ENCODE measurements at places on chromosomes 12 and 14. TPM values are rescaled to one million over a fixed set of nuclear protein-coding genes. Genes with fewer than 3 reads are reported as not detected.

Gene HOXC4
- 0.99 TPM for total RNA-seq

Gene SLC25A21
- total RNA-seq, result 0.47 TPM

GRCh38 chr14:102511538-102511937 is 2.0 kb upstream of the ANKRD9 start:
- no peaks in the 10 kb centered on the region for H3K27me3 ChIP-seq
- no peak for DNase-seq
- no peak overlapping the region for H3K4me3 ChIP-seq
- no peaks in the 10 kb centered on the region for H3K4me1 ChIP-seq

- H3K27ac ChIP-seq, result peak overlapping the region; percentile 88
- H3K36me3 ChIP-seq, result no peaks in the 10 kb centered on the region
- DNase-seq, result peak; percentile 40
- H3K4me1 ChIP-seq, result peaks cover 27% of the 10 kb centered on the region
- H3K27me3 ChIP-seq, result no peaks in the 10 kb centered on the region
Measured at GRCh38 chr14:89702073-89702875, 252.3 kb downstream of the EFCAB11 start.

DNA sequence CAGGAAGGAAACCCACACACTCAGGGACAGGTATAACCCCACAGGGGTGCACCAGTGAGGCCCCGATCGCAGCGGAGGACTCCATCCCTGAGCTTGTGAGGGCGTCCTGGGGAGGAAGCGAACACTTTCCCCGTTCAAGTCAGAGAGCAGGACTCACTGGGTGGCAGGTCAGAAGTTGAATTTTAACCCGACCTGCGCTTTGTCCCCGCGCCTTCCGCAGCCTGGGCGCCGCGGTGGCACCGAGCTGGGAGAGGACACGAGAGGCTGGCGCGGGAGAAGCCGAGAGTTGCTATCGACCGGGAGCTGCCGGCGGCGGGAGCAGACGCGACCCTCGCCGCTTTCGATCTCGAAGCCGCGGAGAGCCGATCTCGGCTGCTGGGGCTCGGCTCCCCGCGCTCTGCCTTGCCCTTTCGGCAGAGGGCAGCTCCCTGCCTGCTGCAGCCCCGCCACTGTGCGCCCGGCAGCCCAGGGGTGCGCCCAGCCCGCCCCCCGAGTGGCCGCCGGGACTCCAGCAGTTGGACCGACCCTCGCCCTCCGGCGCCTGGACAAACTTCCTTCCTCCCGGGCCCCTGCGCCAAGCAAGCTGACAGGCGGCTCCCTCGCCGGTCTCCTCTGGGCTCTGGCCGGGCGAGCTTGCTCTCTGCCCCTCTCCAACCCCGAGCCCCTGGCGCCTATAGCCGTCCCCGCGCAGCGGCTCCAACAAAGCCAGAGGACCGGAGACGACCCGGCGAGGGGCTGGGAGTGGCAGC is 918 bp downstream of the LIN7A start:
- H3K4me3 ChIP-seq, result peak overlapping the region; percentile 59
- peak overlapping the region; percentile 70 for H3K27ac ChIP-seq
- no peaks in the 10 kb centered on the region for H3K27me3 ChIP-seq

GRCh38 chr12:108040947-108041346 is 88.1 kb upstream of the WSCD2 start:
- H3K4me1 ChIP-seq, result no peaks in the 10 kb centered on the region
- no peaks in the 10 kb centered on the region for H3K36me3 ChIP-seq
- no peak overlapping the region for H3K27ac ChIP-seq

DNA sequence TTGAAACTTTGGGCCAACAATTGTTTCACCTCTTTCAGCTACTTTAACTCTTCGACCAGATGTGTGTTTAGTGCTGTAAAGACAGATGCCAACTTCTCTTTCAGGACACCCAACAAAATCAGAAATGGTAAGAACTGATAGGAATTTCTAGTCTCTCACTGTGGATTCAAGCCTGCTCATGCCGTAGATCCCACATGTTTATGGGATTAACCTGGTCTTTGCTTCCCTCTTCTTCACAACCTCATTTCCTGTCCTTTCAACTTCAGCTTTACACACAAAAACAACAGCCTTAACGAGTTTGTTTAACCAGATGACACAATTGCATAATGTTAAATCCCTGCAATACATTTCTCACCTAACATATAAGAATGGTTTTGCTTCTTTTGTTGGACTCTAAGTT is 1031.9 kb upstream of the LRFN5 start:
- H3K4me1 ChIP-seq, result no peaks in the 10 kb centered on the region
- no peak overlapping the region for H3K27ac ChIP-seq
- H3K4me3 ChIP-seq, result no peak overlapping the region
- DNase-seq, result no peak

DNA sequence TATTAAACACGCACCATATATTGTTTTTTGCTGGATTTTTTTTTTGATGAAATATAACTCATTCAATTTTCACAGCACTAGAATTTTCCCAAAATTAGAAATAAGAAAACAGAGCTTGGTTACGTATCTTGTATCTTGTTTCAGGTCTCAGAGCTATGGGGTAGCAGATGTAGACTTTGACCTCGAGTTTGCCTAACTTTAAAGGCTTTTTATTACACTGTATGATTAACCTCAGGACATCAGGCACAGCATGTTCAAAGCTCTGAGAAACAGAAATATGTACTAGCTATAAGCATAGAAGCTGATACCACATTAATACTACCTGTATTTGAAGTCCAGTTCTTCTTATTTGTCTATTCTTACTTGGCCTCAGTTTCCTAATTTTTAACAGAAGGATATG is 171.9 kb upstream of the KITLG start:
- DNase-seq, result no peak
- no peaks in the 10 kb centered on the region for H3K27me3 ChIP-seq
- no peak overlapping the region for H3K4me3 ChIP-seq

DNA sequence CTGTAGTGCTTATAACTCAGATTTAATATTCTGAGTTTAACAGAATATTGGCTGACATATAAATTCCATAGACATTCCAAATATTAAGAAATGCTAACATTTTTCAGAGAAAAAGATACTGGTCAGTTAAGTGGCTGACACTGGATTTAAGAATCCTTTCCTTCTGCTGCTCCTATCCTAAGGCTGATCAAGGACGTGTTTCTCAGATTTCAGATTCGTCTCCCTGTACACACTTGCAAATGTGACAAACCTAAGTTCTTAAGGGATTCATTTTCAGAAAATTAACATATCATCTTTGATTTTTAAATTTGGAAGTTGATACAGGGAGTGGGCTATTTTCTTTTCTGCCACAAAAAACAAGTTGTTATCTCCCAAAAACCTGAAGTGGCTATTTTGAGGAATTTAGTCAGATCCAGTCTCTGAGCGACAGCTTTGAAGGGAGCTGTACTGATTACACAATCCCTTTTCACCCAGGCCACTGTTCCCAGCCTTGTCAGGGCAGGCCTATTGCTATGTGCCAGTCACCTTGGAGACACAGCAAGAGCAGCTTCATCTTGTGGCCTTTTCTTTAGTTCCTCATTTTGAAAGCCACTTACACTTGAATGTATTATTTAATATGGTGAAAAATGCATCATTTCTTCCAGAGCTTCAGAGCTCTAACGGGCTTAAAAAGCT is 370.6 kb downstream of the KCNH5 start:
- no peak overlapping the region for H3K4me3 ChIP-seq
- H3K27me3 ChIP-seq, result no peaks in the 10 kb centered on the region
- no peak overlapping the region for H3K27ac ChIP-seq
- peak; percentile 44 for DNase-seq
- no peaks in the 10 kb centered on the region for H3K4me1 ChIP-seq

Gene DENND5B
- total RNA-seq, result 6.0 TPM

- DNase-seq, result no peak
- H3K4me1 ChIP-seq, result no peaks in the 10 kb centered on the region
- no peaks in the 10 kb centered on the region for H3K36me3 ChIP-seq
- H3K27ac ChIP-seq, result no peak overlapping the region
- H3K27me3 ChIP-seq, result no peaks in the 10 kb centered on the region
- no peak overlapping the region for H3K4me3 ChIP-seq
Measured at GRCh38 chr14:58812050-58812910, 174.5 kb downstream of the DACT1 start.
